ENCODE measurements at places on chromosomes 7 and 10.

DNA sequence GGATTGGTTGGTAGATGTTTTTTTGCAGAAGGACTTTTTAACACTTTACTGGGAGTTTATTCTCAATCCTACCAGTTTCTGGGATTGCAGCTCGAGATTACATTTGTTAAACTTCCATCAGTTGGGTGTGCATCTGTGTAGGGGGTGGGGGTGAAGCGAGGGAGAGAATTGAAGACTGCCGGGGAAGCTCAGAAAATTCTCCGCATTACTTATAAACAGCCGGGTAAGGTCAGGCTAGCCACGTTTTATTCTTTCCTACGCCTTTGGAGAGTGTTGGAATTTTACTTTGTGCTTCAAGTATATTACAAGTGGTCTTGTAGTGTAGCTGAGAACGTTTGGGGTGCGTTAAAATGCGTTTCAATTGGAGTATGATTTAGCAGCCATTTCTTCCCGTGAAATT lies 1.1 kb downstream of the PALS2 start:
- peak; percentile 11 for DNase-seq

- no peak for DNase-seq
Observed at GRCh38 chr7:13322126-13322525, 634.7 kb downstream of the ARL4A start.

GRCh38 chr7:68964060-68964459 lies 634.2 kb upstream of the AUTS2 start:
- peak; percentile 17 for DNase-seq

DNA sequence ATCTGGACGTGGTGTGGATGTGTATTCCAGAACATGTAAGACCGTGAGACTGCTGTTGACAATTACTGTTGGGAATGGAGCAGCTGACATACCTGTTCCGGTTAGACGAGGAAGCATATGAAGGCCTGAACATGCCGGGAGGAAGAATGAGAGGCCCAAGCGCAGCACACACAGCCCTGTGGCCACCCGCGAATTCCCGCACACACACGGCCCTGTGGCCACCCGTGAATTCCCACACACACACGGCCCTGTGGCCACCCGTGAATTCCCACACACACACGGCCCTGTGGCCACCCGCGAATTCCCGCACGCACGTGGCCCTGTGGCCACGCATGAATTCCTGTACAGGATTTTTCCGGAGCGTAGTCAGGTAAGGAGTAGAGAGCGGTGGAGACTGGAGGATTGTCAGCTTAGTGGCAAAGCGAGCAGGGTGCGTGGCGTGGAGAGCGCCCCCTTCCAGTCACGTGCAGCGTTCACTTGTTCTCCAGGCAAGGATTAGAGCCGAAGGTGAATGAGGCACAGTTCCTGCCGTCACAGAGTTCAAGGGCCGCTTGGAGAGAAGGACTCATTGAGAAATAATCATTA lies 9.5 kb upstream of the SUN1 start:
- peak; percentile 55 for DNase-seq

DNA sequence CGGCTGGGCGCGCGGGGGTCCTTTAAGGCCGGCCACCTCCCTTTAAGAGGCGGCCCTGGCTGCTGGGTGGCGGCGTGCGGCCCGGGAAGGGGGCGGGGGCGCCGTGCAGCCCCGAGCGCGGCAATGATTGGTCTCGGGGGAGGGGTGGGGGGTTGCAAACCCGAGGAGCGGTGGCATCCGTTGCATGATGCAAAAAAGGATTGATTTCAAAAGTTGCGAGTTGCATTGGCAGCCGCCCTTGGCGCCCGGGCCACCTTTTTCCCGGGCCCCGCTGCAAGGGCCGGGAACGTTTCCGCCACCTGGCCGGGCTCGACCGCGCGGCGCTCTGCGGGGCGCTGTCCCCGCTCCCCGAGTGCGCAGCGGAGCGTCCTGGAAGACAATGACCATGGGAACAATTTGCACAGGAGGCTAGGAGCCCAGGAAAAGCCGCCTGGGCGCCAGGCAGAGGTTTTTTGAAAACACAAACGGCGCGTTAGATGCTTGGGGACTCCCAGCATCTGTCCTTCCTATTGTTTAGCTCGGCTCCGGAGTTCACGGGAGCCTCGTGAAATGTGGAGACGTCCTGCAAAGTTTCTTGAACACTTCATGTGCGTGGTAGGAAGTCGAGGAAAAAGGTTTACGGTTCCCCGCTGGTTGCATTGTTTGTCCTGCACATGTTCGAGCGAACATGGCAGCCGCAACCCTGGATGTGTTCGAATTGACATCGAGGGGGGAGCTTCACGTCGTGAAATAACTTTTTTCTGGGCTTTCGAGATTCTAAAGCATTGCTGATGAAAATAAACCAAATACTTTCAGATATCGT lies at the start of gene SEPHS1:
SEPHS1 (minus strand) TSS at position 78 of the 802 bp plus-strand sequence. CDS start 3,343 bp downstream, outside the sequence.
- peak; percentile 81 for DNase-seq

GRCh38 chr7:13312307-13312706 lies 624.9 kb downstream of the ARL4A start:
- peak; percentile 23 for DNase-seq

DNA sequence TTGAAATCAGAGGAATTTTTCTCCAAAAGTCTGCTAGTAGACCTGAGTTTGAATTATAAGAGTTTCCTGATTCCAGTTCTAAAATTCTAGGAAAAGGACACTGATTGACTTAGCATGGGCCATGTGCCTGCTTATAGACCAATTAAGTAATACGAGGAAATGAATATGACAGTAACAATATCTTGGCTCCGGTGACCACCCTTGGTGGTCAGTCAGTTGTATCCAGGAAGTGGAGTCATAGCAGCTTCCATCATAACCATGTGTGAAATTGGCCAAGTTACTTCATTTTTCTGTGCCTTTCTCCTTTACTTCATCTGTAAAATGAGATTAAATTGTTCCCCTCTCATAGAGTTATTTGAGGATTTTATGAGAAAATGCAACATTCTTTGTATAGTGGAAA lies 66.9 kb downstream of the MTPAP start:
- no peak for DNase-seq

DNA sequence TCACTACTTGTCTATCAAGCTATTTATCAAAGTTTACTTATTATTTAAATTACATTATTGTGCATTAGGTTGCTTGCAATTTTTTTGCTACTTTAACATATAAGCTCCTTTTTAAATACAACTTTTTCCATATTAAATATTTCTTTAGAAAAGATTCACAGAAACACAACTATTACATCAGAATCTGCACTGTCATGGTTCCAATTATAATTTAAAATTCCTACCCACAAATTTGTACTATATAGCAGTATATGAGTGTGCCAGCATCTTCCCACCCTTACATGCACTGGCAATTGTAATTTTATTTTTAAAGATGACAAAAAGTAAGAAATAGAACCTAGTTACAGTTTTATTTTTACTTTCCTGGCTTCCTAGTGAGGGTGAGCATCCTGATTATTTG lies 15.8 kb downstream of the MINDY3 start:
- DNase-seq: no peak

- peak; percentile 61 for DNase-seq
Observed at GRCh38 chr7:124276005-124276622, 243.2 kb upstream of the TMEM229A start.

- DNase-seq: peak; percentile 62
Observed at GRCh38 chr7:141785706-141786552, 4.1 kb upstream of the TAS2R5 start.

GRCh38 chr10:101609481-101609880 lies 21.4 kb downstream of the DPCD start:
- no peak for DNase-seq

- no peak for DNase-seq
Observed at GRCh38 chr7:77866786-77867536, 68.4 kb downstream of the PHTF2 start.

GRCh38 chr10:100341953-100342626 lies 4.9 kb upstream of the SCD start:
- DNase-seq: peak; percentile 74

All from neural progenitor cell (in vitro differentiated cells).